H7 (cell line): ENCODE measurements at places on chromosomes 1 and 21. TPM values are rescaled to one million over a fixed set of nuclear protein-coding genes. Genes with fewer than 3 reads are reported as not detected.

OVAAL gene
- not detected in 2 replicates for total RNA-seq

PWP2 gene
- 4.1 and 8.6 TPM in 2 replicates for total RNA-seq

COL24A1 gene
- total RNA-seq = 0.21 and 1.0 TPM in 2 replicates

PRRX1 gene
- not detected in 2 replicates for total RNA-seq

DNA sequence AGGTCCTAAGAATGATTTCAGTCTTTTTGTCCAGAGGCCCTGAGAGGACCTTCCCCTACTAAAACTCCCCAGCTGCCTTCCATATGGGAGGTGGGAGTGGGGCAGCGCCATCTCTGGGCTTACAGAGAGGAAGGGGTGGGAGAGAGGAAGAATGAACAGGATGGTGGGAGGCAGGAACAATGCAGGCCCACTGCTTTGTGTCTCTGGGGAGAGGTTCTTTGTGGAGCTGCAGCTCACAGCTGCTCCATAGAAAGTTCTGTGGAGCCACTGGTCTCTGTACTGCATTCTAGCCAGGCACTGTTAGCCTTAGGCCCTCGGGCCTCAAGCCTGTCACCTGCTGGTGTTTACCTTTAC is 43.6 kb upstream of the A3GALT2 start:
- peak; percentile 53 for DNase-seq

- DNase-seq = no peak
These were observed 1.0 kb upstream of the ATP2B4 start for GRCh38 chr1:203625628-203626019.

CBS gene
- 315 and 380 TPM in 2 replicates for total RNA-seq

DNA sequence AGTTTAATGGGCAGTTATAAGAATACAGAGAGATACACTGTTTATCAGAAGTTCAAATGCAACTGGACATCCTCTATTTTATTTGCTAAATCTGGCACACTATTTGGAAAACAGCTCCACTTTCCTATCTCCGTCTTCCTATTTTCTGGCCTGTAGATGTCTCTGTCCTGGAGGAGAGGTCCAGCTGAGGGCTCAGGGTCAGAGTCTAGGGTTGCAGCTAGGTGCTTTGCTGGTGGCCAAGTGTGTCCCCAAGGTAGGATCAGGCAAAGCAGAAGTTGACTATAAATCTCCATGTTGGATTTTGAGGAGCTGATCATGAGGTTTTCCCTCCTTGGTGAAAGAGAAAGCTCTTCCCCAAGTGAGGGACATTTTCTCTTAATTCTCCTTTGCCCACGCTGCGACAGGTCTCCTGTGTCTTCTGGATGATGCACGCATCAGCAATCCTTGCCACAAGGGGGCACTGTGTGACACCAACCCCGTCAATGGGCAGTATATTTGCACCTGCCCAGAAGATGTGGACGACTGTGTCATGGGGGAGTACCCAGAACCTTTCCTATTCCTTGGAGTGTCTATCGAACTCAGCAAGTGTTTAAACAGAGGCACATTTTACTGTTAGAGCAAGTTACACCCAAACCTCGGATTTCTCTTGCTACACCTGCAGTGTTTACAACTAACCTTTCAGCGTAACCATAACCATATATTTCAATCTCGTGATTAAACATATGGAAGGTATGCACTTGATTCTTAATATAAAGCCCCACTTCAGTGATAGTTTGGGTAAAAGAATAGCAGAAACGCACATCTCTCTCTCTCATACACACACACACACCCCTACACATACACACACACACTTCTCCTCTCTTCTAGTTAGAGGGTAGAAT is 10.2 kb downstream of the ADAM30 start:
- peak; percentile 52 for DNase-seq

GRCh38 chr1:223815865-223816264 is 29.9 kb downstream of the TP53BP2 start:
- DNase-seq = no peak

DNA sequence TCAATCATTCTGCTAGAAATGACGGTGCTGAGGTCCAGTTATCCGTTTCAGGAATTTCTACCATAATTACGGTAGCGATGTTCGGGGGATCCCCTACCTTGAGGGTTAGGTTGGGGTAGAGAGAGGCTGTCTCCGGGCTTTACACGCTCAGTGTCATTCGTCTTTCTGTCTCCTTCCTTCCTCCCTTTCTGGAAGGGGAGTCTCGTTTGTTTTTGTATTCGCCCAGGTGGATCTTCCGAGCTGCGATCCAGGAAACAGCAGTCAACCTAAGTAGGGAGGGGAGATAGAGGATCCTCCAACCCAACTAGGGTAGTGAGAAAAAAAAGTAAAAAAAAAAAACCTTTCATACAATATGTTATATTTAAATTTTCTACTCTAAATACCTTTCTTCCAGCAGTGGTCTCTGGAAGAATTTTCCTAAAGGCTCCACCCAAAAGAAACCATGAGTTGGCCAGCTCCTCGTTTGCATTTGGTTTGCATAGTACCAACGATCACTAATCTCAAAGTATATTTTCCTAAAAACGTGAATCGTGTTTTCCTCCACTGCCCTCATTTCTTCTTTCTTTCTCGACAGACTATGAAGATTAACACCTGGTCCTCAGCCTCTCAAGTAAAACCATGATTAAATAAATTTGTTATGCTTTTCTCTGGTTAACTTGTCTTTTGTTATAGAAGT is 611 bp upstream of the PIK3C2B start:
- DNase-seq = peak; percentile 65

ARMH1 gene
- total RNA-seq = 0.62 TPM in 1 of 2 replicates, not detected in the other

DNA sequence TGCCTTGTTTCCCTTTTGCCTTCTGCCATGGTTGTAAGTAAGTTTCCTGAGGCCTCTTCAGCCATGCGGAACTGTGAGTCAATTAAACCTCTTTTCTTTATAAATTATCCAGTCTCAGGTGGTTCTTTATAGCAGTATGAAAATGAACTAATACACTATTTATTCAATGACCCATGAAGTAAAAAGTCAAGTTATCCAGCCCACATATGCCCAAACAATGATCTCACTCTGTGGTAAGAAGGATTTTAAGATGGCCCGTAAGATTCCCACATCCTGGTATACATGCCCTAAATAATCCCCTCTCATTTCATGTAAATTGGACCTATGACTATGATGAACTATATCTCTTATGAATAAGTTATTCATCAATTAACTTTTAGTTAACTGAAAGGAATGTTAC is 1008.3 kb upstream of the B3GALT2 start:
- no peak for DNase-seq

DNA sequence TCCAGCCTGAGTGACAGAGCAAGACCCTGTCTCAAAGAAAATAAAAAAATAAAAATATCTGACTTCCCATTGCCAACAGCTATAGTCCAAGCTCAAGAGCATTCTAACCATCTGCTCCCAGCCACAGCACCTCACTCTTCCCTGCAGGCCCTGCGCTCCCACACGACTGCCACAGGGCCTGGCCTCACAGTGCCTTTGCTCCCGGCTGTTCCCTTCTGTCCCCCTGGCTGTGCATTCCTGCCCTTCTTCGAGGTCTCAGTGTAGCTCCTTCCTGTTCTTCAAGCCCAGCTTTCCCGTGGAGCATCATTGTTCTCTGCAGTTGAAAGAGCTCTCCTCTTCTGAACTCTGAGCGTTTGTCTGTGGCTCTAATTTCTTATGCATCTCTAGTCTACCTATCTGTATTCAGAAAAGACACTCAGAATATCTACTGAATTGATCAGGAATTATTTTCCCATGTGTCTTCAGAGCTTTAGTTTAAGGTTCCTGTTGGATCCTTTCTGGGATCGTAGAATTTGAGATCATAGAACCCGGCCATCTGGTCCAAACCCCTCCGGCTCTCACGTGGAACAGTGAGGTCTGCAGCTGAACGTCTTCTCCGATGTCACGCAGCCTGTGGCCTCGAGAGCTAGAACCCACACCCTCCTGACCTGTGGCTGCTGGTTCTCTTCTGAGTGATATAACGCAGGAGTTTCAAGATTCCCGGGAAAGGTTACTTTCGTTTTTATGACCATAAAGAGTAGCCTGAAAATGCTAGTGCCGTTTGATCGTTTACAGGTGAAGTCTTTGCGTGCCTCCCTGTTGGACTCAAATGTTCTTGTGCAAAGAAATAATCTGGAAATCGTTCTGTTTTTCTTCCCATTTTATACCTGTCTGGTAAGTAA is 54.4 kb downstream of the DOP1B start:
- DNase-seq = no peak

DNA sequence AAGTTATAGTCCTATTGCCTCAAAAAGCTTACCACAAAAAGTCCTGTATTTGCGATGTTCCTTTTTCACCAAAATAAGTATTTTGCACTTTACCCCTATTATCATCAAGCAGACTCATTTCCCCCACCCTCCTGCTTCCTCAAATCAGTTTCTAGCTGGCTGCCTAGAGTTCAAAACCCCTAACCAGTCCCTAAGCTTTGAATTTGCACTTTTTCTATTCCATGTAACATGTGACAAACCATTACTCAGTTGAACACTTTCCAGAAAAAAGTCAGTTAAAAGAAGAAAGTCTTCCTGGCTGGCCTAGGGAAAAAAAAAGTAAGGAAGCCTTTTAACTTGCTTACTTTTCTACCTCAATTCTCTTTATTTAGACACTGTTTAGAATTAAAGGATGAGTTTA is 8.2 kb downstream of the CEP170 start:
- DNase-seq = no peak

DNA sequence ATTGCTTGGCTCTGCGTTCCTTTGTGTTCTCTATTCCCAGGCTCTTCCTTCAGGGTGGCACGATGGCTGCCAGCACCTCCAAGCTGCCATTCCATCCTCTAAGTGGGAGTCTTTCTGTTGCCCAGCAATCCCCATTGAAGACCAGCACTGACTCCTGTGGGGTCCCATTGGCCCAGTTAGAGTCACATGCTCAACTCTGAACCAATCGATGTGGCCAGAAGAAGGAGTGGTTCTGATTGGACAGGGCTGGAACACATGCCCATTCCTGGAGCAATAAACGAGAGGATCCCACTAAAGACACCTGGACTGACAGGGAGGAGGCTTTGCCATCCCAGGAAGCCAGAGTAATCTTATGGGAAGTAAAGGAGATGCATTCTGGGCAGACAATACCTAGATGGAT is 97.2 kb upstream of the IGSF21 start:
- no peak for DNase-seq

RC3H1 gene
- 18.9 and 19.6 TPM in 2 replicates for total RNA-seq

DNA sequence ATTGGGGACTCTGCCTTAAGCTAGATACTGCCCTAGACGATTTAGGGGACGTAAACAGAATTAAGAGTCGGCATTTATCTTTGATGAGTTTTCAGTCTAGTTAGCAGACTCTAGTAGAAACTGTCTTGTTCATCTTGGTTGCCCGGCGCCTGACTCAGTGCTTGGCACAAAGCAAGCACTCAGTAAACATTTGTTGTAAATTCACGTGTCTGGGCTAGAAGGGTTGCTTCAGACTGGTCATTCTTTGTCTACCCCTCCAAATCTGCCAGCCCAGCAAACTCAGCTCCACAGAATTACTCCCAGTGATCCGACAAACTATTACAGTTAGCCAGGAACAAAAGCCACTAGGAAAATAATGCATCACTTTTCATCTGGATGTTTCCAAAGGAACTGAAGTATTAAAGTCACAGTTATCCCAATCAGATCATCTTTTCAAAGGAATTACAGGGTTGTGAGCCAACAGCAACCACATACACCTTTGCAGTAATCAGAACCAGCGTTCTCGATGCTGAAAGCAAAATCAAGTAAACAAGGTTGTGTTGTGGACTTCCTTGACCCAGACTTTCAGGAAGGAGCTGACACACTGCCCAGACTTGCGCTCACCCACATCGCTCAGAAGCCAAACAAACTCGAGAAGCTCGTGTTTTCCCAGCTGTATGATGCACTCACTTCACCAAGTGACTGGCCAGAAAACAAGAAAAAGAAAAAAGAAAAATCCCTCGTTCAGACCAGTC is 66.5 kb upstream of the GADD45A start:
- no peak for DNase-seq

DNA sequence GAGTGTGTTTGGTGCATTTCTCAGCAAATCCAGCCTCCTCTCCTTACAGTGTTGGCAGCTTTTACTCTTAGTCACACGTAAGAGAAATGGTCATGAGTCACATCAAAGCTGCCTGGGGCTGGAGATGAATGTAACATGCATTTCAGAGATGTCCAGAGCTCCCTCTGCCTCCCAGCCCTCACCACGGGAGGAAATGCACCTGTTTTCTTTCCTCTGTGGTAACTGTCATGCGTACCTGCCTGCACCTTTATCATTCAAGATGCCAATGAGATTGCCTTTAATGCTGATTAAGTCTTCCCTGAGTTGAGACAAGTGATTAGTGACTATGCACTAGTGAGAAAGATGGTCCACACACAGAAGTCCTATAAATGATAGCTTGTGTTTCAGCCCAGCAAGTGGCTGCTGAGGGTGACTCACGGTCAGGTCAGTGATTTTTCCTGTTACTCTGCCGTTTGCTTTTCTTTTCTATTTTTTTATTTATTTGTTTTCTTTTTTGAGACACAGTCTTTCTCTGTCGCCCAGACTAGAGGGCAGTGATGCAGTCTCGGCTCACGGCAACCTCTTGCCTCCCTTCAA is 277.3 kb upstream of the FMN2 start:
- peak; percentile 67 for DNase-seq

CYP2J2 gene
- total RNA-seq = 0.26 and 0.52 TPM in 2 replicates

GJA9 gene
- total RNA-seq = not detected in 2 replicates

DNA sequence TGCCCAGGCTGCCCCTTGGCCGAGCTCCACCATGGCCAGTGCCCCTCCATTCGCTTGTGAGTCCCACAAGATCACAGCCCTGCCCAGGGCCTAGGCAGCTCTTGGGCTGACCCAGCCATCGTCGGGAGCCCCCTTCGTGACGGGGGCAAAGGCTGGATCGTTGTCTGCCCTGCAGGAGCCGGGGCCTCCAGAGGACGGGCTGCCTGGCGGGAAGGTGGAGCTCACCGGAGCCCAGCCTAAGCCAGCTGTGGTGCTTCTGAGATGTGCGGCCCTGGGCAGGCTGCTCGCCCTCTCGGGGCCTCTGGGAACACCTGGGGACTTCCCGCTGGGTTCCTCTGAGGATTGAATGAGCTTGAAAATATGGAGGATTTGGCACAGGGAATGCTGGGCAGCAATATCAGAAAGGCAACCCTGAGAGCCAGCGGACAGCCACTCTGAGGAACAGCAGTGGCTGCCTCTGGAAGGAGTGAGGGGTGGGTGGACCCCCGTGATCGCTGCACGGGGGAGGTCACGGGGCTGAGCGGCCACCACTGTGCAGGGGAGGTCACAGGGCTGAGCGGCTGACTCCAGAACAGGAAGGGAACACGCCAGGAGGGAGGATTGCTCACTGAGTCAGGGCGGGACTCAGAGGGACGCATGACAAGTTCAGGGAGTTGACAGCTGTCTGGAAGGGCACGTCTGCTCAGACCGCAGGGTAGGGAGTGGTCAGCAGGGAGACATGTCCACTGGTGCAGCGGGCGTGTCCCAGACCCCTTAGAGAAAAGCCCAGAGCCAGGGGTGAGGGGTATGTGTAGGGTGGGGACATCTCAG is 19.3 kb downstream of the TP73 start:
- DNase-seq = no peak

GRCh38 chr1:25881266-25881665 is 5.8 kb upstream of the PAQR7 start:
- peak; percentile 32 for DNase-seq

DNA sequence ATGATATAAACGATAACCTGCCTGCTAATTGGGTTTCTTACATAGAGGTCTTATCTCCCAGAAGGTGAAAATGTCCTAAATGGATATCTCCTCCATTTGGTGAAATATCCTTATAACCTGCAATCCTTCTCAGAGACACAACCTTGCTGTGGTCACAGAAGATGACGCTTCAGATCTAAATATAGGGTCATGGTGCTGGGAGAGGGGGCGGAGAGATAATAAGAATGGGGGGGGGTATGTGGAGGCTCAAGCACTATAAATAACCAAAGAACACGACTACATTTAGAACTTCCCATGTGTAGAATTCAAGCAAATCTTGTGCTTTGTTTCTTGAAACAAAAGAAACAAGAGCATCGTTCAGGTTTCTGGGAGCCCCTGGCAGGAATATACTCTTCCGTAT is 260.6 kb upstream of the ESRRG start:
- DNase-seq = no peak

GRCh38 chr1:96538111-96538641 is 183.4 kb upstream of the PTBP2 start:
- no peak for DNase-seq

SFN gene
- 7.5 and 11.3 TPM in 2 replicates for total RNA-seq
